ENCODE measurements at places on chromosomes 5 and 9. TPM values are rescaled to one million over a fixed set of nuclear protein-coding genes. Genes with fewer than 3 reads are reported as not detected.

IL13 gene
- total RNA-seq = 308 TPM

GRCh38 chr9:76607730-76608436 lies 148.9 kb downstream of the GCNT1 start:
- H3K4me1 ChIP-seq = peaks cover 9% of the 10 kb centered on the region
- no peak overlapping the region for H3K27ac ChIP-seq
- H3K4me3 ChIP-seq = no peak overlapping the region
- H3K36me3 ChIP-seq = no peaks in the 10 kb centered on the region

GRCh38 chr9:113737517-113738271 lies 138.4 kb upstream of the ZNF618 start:
- no peaks in the 10 kb centered on the region for H3K4me1 ChIP-seq
- peaks cover 2% of the 10 kb centered on the region for H3K27me3 ChIP-seq
- no peak for DNase-seq

- no peaks in the 10 kb centered on the region for H3K36me3 ChIP-seq
- no peaks in the 10 kb centered on the region for H3K4me1 ChIP-seq
- no peak for DNase-seq
- no peak overlapping the region for H3K27ac ChIP-seq
These were observed 89.0 kb downstream of the FRMD3 start for GRCh38 chr9:83449166-83449565.

SEMA6A gene
- 0.23 TPM for total RNA-seq

GRCh38 chr5:96699186-96699820 lies 37.1 kb downstream of the CAST start:
- H3K4me1 ChIP-seq = peaks cover 15% of the 10 kb centered on the region
- no peaks in the 10 kb centered on the region for H3K27me3 ChIP-seq
- DNase-seq = no peak
- no peak overlapping the region for H3K4me3 ChIP-seq
- H3K27ac ChIP-seq = no peak overlapping the region
- peaks cover 15% of the 10 kb centered on the region for H3K36me3 ChIP-seq

GRCh38 chr5:139650031-139650688 lies 2.0 kb downstream of the CXXC5 start:
- H3K36me3 ChIP-seq = no peaks in the 10 kb centered on the region
- peak overlapping the region; percentile 78 for H3K4me3 ChIP-seq
- H3K4me1 ChIP-seq = peaks cover 25% of the 10 kb centered on the region
- H3K27ac ChIP-seq = no peak overlapping the region

GRCh38 chr5:474840-475661 lies 32.1 kb downstream of the EXOC3 start:
- H3K27ac ChIP-seq = no peak overlapping the region
- peaks cover 6% of the 10 kb centered on the region for H3K4me1 ChIP-seq
- H3K27me3 ChIP-seq = peaks cover 8% of the 10 kb centered on the region
- H3K4me3 ChIP-seq = peak overlapping the region; percentile 74

DNA sequence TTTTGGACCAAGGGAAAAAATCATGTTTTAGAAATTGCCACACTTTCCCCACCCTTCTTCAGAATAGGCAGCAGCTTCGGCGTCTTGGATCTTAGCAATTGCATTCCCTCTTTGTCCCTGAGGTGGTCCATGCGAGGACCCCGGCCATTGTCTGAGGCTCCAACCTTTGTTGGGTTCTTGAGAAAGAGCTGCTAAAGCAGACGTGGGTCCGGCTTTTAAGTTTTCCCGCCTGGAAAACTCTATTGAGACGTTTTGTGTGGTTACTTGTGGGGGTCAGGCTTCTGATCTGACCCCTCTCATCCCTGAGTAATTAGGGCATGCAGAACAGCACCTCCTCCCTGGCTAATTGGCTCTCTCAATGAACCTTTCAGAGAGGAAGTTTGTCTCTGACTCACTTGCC lies 509.6 kb upstream of the TNC start:
- no peak for DNase-seq
- H3K4me1 ChIP-seq = no peaks in the 10 kb centered on the region
- H3K27me3 ChIP-seq = no peaks in the 10 kb centered on the region
- H3K4me3 ChIP-seq = no peak overlapping the region
- no peak overlapping the region for H3K27ac ChIP-seq

DNA sequence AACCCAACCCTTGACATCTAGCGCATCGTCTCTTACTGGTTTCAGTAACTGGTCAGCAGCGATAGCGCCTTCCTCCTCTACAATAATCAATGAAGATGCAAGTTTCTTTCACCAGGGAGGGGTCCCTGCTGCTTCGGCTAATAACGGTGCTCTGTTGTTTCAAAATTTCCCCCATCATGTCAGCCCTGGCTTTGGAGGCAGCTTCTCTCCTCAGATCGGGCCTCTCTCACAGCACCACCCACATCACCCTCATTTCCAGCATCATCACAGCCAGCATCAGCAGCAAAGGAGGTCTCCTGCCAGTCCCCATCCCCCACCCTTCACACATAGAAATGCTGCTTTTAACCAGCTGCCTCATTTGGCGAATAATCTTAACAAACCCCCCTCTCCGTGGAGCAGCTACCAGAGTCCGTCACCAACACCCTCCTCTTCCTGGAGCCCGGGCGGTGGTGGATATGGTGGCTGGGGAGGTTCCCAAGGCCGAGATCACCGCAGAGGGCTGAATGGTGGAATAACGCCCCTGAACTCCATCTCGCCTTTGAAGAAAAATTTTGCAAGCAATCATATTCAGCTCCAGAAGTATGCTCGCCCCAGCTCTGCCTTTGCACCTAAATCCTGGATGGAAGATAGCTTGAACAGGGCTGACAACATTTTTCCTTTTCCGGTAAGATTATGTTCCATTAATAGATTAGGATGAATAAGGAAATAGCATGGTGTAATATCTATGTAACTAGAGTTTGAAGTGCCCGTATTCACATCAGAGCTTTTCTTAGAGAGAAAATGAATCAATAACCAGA lies 2.2 kb downstream of the CPEB4 start:
- H3K27ac ChIP-seq = no peak overlapping the region
- no peak for DNase-seq
- no peaks in the 10 kb centered on the region for H3K27me3 ChIP-seq
- H3K36me3 ChIP-seq = peaks cover 3% of the 10 kb centered on the region
- H3K4me3 ChIP-seq = peak overlapping the region; percentile 91
- H3K4me1 ChIP-seq = peaks cover 69% of the 10 kb centered on the region

PCDHGA1 gene
- total RNA-seq = 0.10 TPM

CNTNAP3 gene
- total RNA-seq = not detected

SPINK4 gene
- not detected for total RNA-seq

LRRC19 gene
- not detected for total RNA-seq

LHX3 gene
- not detected for total RNA-seq

DNA sequence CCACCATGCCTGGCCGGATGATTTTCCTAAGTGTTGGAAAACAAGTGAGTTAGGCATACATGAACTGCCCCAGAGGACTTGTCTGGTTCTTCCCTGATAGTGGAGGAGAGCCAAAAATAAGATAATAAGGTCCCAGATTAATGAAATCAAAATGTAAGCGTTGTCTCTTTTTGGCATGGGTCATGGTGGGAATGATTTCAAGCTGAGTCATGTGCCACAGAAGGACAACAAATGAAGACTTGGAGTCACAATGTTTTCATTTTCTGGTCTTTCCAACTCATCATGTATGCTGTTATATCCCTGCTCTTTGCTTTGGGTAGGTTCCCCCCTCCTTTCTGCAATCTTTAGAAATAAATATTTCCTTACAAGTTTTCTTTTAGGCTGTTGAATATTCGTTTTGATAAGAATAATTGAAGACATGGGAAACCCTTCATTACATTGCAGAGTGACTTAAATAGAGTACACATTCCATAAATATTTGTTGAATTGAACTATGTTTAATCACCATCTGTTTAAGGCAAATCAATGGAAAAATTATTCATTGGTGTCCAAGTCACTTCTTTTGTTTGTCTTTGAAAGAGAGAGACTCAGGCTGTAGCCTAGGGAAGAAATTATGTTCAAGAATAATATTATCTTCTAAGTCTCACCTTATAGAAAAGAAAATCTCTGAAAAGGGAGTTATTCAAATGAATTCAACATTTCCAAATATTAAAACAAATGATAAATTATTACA lies 196.3 kb downstream of the CSNK1G3 start:
- DNase-seq = no peak
- H3K27me3 ChIP-seq = peaks cover 2% of the 10 kb centered on the region
- H3K4me1 ChIP-seq = no peaks in the 10 kb centered on the region

- no peaks in the 10 kb centered on the region for H3K36me3 ChIP-seq
- H3K27ac ChIP-seq = no peak overlapping the region
- DNase-seq = no peak
- no peak overlapping the region for H3K4me3 ChIP-seq
These were observed 142.5 kb downstream of the SNCAIP start for GRCh38 chr5:122454541-122454940.

GRCh38 chr9:124699575-124699974 lies 71.5 kb downstream of the NR6A1 start:
- no peaks in the 10 kb centered on the region for H3K27me3 ChIP-seq
- no peaks in the 10 kb centered on the region for H3K4me1 ChIP-seq
- no peak overlapping the region for H3K4me3 ChIP-seq
- DNase-seq = no peak
- H3K27ac ChIP-seq = no peak overlapping the region

GRCh38 chr9:109166771-109167601 lies at the start of gene FRRS1L:
TSS of gene FRRS1L (minus strand) at chr9:109167249. CDS start at chr9:109167138, 111 bp downstream.
- no peaks in the 10 kb centered on the region for H3K36me3 ChIP-seq
- no peak for DNase-seq
- no peak within 1 kb of the TSS for H3K27ac ChIP-seq
- no peak within 1 kb of the TSS for H3K4me3 ChIP-seq
- peaks cover 5% of the 10 kb centered on the region for H3K4me1 ChIP-seq
- peaks cover 48% of the 10 kb centered on the region for H3K27me3 ChIP-seq

PCDHGB1 gene
- 0.32 TPM for total RNA-seq

GRCh38 chr5:61246768-61247307 lies 84.6 kb upstream of the SMIM15 start:
- peaks cover 3% of the 10 kb centered on the region for H3K27me3 ChIP-seq
- DNase-seq = no peak
- no peaks in the 10 kb centered on the region for H3K4me1 ChIP-seq
- no peaks in the 10 kb centered on the region for H3K36me3 ChIP-seq

- no peaks in the 10 kb centered on the region for H3K4me1 ChIP-seq
- no peak overlapping the region for H3K4me3 ChIP-seq
- no peak for DNase-seq
- no peaks in the 10 kb centered on the region for H3K36me3 ChIP-seq
- H3K27me3 ChIP-seq = no peaks in the 10 kb centered on the region
- H3K27ac ChIP-seq = no peak overlapping the region
These were observed 174.3 kb downstream of the TAF11L14 start for GRCh38 chr5:17808566-17808965.

DNA sequence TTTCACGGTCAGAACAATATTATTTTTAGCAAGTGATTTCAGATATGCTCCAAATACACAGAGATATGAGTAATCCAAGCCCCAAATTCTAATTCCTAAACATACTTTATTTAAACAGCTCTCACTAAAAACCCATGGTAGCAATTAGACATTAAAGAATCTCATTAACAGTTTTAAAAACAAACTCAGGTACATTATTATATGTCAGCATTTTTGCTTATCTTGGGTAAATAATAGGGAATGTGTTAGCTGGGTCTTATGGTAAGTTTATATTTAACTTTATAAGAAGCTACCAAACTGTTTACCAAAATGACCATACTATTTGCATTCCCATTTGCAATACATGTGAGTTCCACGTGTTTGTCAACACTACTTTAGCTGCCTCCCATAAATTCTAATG lies 511.1 kb downstream of the HTR1A start:
- no peak overlapping the region for H3K4me3 ChIP-seq
- H3K4me1 ChIP-seq = no peaks in the 10 kb centered on the region

ANXA1 gene
- 35.2 TPM for total RNA-seq

- H3K27me3 ChIP-seq = peaks cover 2% of the 10 kb centered on the region
- DNase-seq = no peak
- H3K4me3 ChIP-seq = no peak overlapping the region
- H3K4me1 ChIP-seq = no peaks in the 10 kb centered on the region
- H3K36me3 ChIP-seq = no peaks in the 10 kb centered on the region
- no peak overlapping the region for H3K27ac ChIP-seq
These were observed 12.1 kb upstream of the ORM1 start for GRCh38 chr9:114310471-114311450.

DNA sequence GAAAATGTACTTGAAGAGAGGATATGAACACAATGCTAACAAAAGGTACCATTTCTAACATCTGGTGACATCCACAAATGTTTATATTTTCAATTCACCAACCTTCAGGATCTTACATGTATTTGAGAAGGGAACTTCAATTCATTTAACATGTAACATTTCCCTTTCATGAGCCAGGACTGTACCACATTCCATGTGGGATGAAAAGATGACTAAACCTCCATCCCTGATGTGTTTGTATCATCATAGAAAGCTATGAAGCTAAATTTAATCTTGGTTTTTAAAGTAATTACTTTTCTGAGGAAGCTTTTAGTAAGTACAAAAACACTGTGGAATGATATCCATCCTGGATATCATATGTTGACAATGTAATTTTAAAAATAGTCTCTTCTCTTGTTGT lies 78.2 kb upstream of the GNA14 start:
- H3K4me1 ChIP-seq = peaks cover 37% of the 10 kb centered on the region
- no peaks in the 10 kb centered on the region for H3K27me3 ChIP-seq
- peaks cover 35% of the 10 kb centered on the region for H3K36me3 ChIP-seq
- DNase-seq = no peak
- H3K4me3 ChIP-seq = peak overlapping the region; percentile 37
- peak overlapping the region; percentile 92 for H3K27ac ChIP-seq

PCDHB14 gene
- total RNA-seq = not detected

GRCh38 chr5:148861088-148861487 lies 34.7 kb downstream of the ADRB2 start:
- no peak overlapping the region for H3K27ac ChIP-seq
- peaks cover 26% of the 10 kb centered on the region for H3K27me3 ChIP-seq
- no peaks in the 10 kb centered on the region for H3K36me3 ChIP-seq
- H3K4me1 ChIP-seq = peaks cover 5% of the 10 kb centered on the region
- no peak for DNase-seq
- no peak overlapping the region for H3K4me3 ChIP-seq

DNA sequence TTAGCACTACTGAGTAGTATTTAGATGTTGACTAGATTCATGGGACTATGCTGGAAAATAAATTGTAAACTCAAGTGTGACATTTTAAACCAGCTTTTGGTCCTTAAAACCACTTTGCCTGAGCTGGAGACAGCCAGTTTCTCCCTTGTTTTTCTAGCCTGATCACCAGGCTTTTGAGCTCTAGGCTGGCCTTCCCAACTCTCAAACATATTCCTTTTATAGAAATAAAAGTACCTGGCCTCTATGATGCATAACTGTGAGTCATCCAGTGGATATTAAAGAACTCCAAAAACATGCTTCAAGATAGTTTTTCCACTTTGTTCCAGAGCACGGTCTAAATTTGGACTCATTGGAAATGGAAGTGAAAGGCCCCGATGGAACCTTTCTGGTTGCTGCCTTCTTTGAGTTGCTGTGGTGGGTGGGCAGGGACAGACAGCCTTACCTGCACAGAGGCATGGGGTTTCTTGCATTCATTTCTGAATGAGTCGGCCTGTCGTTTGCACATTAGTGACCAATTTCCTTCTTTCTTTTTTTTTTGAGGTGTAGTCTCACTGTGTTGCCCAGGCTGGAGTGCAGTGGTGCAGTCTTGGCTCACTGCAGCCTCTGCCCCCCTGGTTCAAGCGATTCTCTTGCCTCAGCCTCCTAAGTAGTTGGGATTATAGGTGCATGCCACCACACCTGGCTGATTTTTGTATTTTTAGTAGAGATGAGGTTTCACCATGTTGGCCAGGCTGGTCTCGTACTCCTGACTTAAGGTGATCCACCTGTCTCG lies 43.1 kb downstream of the TRIO start:
- peaks cover 4% of the 10 kb centered on the region for H3K27me3 ChIP-seq
- no peak overlapping the region for H3K4me3 ChIP-seq

C5orf46 gene
- total RNA-seq = not detected

- H3K4me3 ChIP-seq = no peak overlapping the region
- no peak for DNase-seq
- H3K4me1 ChIP-seq = no peaks in the 10 kb centered on the region
- no peak overlapping the region for H3K27ac ChIP-seq
- no peaks in the 10 kb centered on the region for H3K36me3 ChIP-seq
These were observed 1045.3 kb downstream of the TLE1 start for GRCh38 chr9:80644044-80644443.
